Hippocampal formation (tissue), 2 donors: ENCODE measurements at places on chromosomes 16 and 17.

DNA sequence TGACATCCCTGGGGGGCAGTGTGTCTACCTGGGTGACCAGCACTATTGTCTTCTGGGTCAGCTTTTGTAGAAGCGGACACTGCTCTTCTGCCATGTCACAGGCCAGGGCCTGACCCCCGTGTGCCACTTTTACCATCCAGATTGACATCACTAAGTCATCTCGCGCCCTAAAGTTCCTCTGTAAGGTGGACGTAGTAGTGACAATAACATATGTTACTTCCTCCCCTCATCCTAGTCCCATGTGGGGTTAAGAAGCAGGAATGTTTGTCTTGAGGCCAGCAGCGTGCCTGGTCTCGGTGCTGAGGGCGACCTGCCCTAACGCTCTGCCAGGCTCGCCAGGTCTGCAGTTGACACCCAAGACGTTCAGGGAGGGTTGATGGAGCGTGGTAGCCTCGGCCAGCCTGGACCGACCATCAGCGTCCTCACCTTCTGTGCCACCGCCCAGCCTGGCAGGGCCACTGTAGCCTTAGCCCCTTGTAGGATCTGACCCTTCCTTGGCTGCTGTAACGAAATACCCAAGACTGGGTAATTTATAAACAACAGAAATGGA lies 20.7 kb downstream of the GAA start:
- DNase-seq = no peak

DNA sequence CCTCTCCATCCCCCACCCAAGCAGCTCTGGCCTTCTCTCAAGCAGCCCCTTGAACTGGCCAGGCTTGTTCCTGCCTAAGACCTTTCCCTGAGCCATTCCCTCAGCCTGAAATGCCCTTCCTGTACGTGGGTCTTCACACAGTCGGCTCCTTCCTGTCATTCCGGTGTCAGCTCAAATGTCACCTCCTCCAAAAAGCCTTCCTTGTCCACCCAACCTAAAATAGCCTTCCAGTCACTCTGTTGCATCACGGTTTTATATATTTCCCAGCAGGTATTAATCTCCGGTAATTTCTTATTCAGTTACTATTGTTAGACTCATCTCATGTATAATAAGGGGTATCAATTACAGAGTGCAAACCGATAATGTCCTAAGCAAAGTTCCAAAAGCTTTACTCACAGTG lies 51.8 kb downstream of the C17orf67 start:
- no peak for DNase-seq

DNA sequence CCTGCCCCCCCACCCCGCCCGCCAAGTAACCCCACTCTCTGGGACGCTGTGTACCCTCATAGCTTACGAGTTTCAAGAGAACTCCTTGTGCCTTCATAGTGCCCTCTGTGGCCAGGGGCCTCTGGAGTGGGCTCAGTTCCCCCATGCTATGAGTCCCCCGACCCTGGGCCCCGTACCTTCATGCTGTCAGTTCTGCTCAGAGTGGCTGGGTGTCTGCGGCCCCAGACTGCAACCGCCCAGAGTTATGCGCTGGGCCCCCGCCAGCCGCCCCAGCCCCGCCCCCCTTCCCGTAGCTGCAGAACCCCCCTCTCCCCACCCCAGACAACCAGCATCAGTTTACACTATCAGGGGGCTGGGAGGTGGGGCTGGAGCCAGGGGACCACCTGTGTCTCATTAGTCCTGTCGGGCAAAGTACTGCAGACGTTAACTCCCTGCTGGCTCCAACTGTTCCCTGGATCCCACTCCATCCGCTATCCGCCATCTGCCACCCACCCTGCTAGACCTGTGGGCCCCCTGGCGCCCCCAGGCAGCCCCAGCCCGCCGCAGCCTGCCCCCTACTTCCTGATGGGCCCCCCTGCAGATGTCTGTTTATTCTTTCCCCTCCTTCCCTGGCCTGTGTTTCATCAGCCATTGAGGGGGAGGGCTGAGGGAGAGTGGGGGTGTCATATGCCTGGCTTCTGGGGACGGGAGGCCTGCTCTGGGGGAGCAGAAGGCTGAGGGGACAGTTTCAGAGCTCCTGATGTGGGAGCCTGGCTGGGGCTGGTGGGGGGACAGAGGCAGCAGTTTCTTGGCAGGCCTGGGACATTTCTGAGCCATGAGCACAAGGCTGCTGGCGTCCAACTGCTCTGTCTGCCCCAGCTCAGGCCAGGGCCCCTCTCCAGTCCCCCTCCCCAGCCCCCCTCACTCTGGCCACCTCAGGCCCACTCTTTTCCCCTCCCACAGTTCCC lies at the start of gene MFAP4:
Gene MFAP4 (minus strand): TSS at position 217 of the 947 bp plus-strand sequence. CDS start 35 bp downstream, at position 182.
- no peak for DNase-seq

- DNase-seq = no peak
These were observed 25.2 kb downstream of the WIPF2 start for GRCh38 chr17:40244255-40244654.

GRCh38 chr17:56926704-56927103 lies 12.9 kb upstream of the TRIM25 start:
- no peak for DNase-seq

- no peak for DNase-seq
These were observed 1.4 kb downstream of the LIG3 start for GRCh38 chr17:34981538-34982241.
